Mucosa of descending colon (tissue), 3 donors: ENCODE measurements at places on chromosomes 3 and 15. TPM values are rescaled to one million over a fixed set of nuclear protein-coding genes. Genes with fewer than 3 reads are reported as not detected.

The MYRIP gene
- 7.2 TPM for total RNA-seq

The SCN5A gene
- 0.32 TPM for total RNA-seq

The POC1A gene
- total RNA-seq, result 7.7 TPM

The TLR9 gene
- total RNA-seq, result 0.77 TPM

The KBTBD13 gene
- total RNA-seq, result 0.09 TPM

The MOBP gene
- total RNA-seq, result 0.44 TPM

The SEMA3G gene
- total RNA-seq, result 3.1 TPM

The ECE2 gene
- 0.19 TPM for total RNA-seq

The ACKR2 gene
- total RNA-seq, result 4.7 TPM

The MGA gene
- total RNA-seq, result 29.1 TPM

The HTR3E gene
- 0.35 TPM for total RNA-seq

The SCG5 gene
- 5.7 TPM for total RNA-seq

The CPNE4 gene
- total RNA-seq, result 3.0 TPM

The SPRED1 gene
- 19.6 TPM for total RNA-seq
